ENCODE measurements at places on chromosomes 2 and 18. TPM values are rescaled to one million over a fixed set of nuclear protein-coding genes. Genes with fewer than 3 reads are reported as not detected.

GRCh38 chr2:107466241-107466640, 360.5 kb upstream of the RGPD4 start:
- no peak for DNase-seq

The SERPINB3 gene
- total RNA-seq = not detected

DNA sequence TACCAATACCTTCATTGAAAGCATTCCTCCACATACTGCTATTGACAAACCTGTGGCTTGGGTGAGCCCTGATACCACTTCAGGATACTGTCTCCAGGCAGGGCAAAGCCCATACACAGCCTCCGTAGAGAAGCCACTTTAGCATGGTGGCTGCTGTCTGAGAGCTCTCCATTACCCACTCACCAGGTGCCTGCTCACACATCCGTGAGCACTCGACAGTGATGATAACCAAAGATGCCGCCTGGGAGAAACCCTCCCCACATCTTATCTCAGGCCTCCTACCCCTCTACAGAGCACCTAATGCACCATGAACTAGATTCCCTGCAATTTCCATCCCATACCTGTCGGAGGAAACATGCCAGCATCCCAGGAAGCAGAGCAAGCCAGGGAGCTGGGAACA, 57.6 kb upstream of the KLHL29 start:
- DNase-seq = no peak

The DOCK10 gene
- total RNA-seq = 26.4 TPM

GRCh38 chr2:19050354-19050753, 308.1 kb downstream of the OSR1 start:
- no peak for DNase-seq

The CACNB4 gene
- total RNA-seq = 10.5 TPM

The ERFE gene
- total RNA-seq = 2.3 TPM

DNA sequence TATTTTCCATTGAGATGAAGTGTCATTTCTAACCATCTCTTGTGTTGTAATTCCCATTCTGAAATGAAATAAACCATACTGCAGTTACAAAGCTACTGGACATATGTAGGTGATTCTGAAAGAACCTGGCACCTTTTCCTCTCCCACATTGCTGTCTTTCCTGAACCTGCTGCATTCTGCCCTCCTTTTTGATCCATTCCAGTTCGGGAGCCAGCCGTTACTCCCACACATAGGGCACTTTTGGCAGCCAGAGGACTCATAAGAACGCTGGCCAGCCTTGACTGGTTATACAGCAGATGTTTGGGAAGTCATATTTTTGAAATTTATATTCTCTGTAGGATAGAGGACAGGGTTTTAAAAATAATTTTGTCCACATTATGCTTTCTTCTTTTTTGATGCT, 369.8 kb upstream of the CDH7 start:
- DNase-seq = no peak

DNA sequence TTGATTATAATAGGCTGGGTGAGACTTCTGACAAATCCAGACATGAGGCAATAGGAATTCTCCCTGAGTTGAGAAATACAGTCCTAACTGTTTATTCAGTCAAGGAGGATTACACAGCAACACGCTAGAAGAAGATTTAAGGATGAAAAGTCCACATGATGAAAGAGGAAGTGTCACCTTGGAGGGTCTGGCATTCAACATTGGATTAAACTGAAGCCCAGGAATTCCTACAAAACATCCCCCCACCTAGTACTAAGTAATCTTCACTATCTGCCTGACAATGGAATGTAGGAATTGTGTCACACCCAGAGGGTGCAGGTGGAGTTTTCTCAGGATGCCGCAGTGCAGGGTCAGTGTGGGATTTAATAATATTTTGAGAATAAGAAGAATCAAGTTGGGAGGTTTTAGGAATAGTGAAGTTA, 142.4 kb downstream of the SOCS6 start:
- DNase-seq = no peak

DNA sequence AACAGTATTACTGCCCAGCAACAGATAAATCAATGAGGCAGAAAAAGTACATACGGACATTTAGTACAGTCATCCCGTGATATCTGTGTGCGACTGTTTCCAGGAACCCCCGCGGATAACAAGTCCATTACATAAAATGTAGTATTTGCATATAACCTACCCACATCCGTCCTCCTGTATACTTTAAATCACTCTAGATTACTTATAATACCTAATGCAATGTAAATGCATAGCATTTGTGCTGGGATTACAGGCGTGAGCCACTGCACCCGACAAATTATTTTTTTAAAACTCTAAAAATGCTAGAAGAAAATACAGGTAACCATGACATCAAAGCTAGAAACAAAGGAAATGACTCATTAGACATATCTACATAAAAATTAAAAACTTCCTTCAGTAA, 91.6 kb downstream of the FAM161A start:
- no peak for DNase-seq

GRCh38 chr2:119197529-119198239, 25.9 kb upstream of the STEAP3 start:
- DNase-seq = peak; percentile 20

DNA sequence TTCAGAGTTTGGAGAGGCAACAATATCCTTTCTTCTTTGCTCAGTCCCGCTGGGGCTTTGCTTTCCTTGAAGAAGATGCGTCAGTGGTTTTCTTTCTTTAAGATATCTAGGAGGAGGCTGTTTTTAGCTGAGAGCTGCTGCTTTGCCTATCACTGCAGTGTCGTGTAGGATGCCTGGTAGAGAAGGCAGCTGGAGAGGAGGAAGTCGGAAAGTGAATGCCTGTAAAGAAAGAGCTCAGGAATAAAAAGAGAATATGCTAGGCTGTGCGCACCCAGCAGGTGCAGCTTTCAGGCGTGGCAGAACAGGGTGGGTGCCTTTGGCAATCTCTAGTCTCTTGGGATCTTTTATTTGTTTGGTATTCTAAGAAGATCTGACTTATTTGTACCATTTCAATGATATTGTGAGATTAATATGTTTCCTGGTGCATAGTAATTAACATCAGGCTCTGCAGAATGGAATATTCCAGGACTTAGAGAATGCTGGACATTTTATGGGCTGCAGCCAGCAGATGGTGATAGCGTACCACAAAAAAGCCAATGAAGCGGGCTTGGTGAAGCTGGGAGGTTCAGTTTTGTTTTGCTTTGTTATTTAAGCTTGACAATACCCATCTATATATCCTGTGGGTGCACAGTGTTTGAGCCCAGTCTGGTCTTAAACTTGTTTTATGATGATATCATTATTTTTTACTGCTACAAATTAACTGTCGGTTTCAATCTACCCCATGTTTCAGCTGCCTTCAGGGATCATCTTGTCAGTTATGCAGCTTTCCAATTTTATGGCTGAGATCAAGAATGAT, 34.9 kb downstream of the CAVIN2 start:
- DNase-seq = no peak

DNA sequence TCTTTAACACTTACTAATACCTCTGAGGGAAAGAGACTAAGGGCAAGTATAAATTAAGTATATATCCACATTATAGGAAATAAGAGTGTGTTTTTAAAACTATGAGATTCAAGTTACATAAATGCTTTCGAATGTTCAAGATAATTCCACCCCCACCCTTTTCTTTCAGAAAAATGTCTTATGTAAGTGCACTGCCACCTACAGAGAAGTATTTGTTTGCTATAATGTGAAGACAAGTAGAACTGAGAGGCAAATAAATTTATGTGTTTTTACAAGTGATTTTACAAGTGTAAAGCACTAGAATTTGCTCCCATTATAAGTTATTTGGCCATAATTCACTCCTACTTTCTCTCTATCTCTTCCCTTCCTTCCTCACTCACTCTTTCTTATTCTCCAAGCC, 99.9 kb upstream of the CRACDL start:
- DNase-seq = no peak

GRCh38 chr2:207681431-207681830, 30.0 kb upstream of the CCNYL1 start:
- DNase-seq = no peak

DNA sequence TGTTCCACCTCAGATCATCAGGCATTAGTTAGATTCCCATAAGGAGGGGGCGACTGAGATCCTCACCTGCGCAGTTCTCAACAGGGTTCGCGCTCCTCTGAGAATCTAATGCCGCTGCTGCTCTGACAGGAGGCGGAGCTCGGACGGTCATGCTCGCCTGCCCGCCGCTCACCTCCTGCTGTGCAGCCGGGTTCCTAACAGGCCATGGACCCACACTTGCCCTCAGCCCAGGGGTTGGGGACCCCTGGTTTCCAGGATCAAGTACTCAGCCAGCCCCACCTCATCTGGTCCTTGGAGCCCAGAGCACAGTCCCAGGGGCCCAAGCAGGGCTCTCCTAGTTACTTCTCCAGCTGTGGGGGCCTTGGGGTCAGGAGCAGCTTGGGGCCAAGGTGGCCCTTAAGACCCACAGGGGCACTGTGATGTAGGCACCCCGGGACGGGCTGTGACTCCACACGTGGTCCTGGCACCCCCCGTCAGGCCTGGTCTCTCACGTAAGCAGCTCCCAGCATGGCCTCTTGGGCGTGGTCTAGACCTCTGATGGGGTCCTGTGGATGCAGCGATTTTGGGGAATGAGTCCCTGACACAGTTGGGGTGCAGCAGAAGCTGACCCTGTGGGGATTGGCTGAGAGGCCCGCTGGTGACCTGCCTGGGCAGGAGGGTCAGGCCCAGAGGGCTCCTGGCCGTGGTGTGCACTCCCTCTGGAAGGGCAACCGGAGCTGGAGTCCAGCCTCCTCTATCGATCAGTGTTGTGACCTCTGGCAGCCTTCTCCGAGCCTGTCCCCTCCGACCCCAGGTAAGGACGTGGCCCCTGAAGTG, 28.3 kb upstream of the OTOS start:
- DNase-seq = peak; percentile 78

- DNase-seq = no peak
Measured at GRCh38 chr2:241201445-241202267, 13.2 kb downstream of the ANO7 start.

- no peak for DNase-seq
Measured at GRCh38 chr2:173752152-173752551, 213.0 kb downstream of the SP3 start.

GRCh38 chr2:181810823-181811695, 80.5 kb upstream of the ITPRID2 start:
- DNase-seq = no peak

The SLC35G4 gene
- total RNA-seq = not detected

DNA sequence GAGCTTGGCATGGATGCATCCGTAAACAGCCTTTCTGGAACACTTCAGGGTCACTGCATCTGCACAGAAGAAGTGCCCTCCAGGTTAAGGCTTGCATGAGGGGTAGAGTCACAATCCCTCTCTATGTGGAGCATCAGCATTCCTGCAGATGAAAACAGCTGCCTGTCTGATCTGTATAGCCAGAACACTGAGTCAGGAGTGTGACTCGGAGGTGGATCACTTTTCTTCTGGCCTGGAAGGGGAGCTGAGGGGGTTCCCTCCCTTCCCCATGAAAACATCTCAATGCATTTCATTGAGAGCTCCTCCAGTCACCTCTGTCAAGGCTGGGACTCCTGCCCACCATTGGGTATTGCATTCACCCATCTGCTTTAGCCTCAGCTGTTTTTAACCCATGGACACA, 72.5 kb upstream of the SERPINE2 start:
- no peak for DNase-seq

The PRADC1 gene
- 16.8 TPM for total RNA-seq

The CERKL gene
- not detected for total RNA-seq

DNA sequence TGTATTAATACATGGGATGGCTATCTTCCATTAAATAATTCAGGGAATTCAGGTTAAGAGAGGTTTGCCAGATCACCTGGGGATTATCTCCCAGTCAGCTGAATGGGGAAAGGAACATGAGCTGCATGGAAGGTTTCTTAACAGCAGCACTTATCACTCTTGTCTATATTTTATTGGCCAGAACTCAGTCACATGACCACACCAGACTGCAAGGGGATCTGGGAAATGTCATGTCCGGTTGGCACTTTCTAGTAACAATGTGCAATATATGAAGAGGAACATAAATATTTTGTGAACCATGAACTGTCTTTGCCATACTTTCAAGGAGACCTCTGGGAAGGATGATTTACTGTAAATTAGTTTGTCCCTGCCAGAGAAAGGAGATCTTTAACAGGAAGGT, 599.1 kb downstream of the SLC4A3 start:
- no peak for DNase-seq

The TCF7L1 gene
- total RNA-seq = 23.1 TPM

DNA sequence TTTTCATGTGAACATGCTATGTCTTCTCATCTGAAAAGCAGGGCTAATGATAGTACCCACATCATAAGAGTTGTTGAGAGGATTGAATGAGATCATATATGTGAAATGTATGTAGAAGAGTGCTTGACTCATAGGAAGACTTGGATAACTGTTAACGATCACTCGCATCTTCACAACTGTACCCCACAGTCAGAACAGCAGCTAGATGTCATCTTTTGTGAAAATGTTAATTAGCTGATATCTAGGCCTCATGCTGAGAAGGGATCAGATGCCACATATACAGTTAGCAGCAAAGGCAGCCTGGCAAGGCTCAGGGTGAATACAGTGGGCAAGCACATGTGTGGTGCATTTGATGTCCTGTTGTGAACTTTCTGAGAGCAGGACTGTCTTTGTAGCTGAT, 24.2 kb downstream of the MAP3K20 start:
- DNase-seq = no peak

The ASPRV1 gene
- total RNA-seq = 1.7 TPM

The ABCG8 gene
- not detected for total RNA-seq

The PRKAG3 gene
- total RNA-seq = 0.23 TPM

DNA sequence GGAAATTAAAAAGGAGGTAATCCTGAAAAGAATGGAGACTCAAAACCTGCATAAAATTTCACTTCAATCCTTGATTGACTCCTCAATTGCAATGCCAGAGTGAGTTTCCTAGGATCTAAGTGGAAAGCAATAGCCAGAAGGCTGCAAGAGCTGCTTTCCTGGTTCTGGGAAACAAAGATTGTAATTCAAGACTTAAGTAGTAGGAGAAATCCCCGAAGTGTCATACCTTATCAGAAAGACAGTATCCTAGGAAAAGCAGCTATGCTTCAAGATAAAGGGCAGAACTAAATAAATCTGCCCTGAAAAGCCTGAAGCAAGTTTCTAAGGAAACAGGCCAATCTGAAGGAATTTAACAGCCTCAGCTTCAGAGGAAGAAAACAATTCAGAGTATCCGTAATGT, 390.2 kb downstream of the DSC3 start:
- no peak for DNase-seq

DNA sequence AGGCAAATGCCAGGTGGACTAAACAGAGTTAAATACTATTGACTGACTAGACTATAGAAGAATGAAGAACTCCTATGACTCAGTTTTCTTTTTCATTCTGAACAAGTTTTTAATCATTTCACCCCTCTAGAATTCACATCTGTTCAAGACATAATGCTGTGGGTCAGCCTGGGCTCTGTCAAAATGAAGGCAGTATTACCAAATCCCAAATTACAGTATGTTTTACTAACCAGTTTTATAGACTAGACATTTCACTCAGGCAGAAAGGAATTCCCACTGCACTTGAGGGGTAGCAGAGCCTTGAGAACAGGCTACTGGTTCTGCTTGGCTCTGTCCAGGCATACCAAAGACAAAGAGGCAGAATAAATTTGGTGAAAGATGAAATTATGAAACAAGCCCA, 511.7 kb downstream of the EPHA4 start:
- DNase-seq = no peak

GRCh38 chr18:78494204-78495085, 485.2 kb upstream of the SALL3 start:
- peak; percentile 52 for DNase-seq

GRCh38 chr18:5717256-5717655, 173.5 kb upstream of the EPB41L3 start:
- DNase-seq = no peak

GRCh38 chr2:73117441-73117840, 4.7 kb upstream of the RAB11FIP5 start:
- DNase-seq = no peak

The LINC00305 gene
- not detected for total RNA-seq
